ENCODE measurements at places on chromosomes 5 and 9.

DNA sequence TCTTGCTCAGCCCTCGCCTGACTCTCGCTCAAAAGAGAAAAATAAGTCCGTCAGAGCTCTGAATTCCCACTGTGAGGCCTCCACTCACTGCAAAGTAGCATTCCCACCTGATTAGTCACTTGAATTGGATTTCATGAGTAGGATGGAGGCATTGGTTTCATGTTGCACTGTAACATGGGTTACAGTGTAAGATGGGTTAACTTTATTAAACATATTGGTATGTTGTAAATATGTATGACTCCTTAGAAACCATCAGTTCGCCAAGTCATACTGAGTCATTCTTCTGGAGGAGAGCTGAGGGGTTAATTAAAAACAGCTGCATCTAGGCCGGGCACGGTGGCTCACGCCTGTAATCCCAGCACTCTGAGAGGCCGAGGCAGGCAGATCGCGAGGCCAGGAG is 93.8 kb upstream of the BNC2 start:
- no peak for DNase-seq

DNA sequence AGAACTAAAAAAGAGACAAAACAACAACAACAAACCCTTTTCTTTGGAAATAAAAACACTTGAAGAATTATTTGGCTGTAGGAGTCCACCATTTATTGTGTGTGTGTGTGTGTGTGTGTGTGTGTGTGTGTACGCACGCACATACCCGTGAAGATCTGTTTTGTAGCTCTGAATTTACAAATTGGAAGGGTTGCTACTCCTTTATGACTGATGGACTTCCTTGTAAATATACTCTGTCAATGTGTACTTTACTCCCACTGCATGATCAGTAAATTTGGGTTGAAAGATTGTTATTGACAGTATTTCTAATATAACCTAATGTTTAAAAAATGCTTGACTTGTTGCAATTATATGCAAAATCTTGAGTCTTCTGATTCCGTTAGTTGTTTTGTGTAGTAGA is 148.1 kb downstream of the ATG10 start:
- DNase-seq = no peak

GRCh38 chr9:27336126-27336525 is 39.2 kb upstream of the EQTN start:
- DNase-seq = no peak

- no peak for DNase-seq
These were observed 267.7 kb downstream of the ADAMTS6 start for GRCh38 chr5:65213921-65214525.

GRCh38 chr5:147619281-147619878 is 109.5 kb upstream of the DPYSL3 start:
- no peak for DNase-seq

- DNase-seq = no peak
These were observed 17.5 kb downstream of the DBH start for GRCh38 chr9:133653638-133654037.

All from activated CD4-positive, alpha-beta T cell treated with anti-CD3 and anti-CD28 coated beads, Interleukin-2, Interleukin-4, amounts not matched to agents 100 ng/mL and 50 ng/mL, durations not matched to agents 16 hours and 8 hours (primary cell).